ENCODE measurements at places on chromosomes 16 and 17.

GRCh38 chr16:18783430-18784341 lies 6.4 kb downstream of the RPS15A start:
- DNase-seq: no peak

DNA sequence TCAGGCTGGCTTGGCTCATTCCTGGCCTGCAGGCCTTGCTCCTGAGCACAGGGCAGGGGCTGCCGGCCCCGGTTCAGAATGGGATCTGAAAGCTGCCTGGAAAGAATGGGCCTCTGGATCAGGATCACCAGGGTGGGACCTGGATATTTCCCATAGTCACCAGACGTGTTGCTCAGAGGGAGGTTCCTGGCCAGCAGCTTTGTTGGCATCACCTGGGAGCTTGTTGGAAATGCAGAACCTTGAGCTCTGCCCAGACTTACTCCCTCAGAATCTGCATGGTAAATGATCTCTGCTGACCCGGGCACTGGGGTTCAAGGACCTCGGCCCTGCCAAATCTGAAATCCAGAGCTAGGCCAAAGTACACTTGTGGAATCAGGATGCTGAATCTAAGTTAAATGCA lies 29.5 kb upstream of the MED9 start:
- DNase-seq: no peak

DNA sequence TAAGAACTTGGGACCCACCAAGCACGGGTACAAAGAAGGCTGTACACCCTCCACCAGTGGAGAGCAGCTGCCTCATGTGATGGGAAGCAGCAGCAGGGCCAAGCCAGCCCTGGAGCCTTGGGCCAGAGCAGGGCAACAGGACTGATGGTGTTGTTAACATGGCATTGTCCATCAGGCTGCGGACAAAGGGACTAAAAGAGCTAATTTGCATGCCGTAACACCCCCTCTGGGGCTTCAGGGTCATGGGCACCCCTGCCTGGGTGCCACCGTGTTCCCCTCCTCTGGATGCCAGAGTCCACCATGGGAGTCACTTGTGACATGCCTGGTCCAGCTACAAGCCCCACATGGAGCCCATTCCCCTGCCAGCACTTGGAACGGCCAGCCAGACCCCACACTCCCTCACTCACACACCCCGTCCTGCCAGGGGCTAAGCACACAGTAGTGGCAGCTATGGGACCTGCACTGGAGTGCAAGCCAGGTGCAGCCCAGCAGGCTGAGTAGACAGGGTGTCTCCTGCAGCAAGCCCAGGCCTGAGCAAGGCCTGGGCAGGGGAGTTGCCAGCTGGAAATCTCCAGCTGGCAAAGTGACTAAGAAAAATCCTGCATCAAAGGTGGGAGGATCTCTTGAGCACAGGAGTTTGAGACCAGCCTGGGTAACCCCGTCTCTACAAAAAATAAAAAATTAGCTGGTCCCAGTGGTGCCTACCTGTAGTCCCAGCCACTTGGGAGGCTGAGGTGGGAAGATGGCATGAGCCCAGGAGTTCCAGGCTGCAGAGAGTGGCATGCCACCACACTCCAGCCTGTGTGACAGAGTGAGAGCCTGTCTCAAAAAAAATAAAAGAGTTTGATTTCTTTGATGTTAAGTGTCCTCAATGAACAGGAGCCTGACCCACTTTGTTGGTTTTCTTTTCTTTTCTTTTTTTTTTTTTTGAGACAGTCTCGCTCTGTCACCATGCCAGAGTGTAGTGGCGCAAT lies 33.7 kb downstream of the NOL11 start:
- no peak for DNase-seq

GRCh38 chr17:34723875-34724274 lies 144.5 kb downstream of the TMEM132E start:
- DNase-seq: no peak

DNA sequence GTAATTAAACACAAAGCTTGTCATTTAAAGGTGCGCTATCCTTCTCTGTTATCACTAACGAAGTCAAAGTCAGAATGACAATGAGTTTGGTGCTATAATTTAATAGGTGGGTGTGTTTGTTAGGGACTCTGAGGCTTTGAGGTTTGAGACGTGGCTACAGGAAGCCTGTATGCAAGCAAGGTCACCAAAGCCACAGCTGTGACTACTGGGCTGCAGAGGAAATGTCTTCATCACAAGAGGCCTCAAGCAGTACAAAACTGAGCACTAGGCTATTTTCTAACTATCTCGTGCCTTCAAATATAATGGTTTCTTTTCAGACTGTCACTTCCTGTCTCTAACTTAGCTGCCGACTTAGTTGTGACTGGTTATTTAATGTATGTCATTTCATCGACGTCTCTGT lies 141.2 kb downstream of the AATF start:
- no peak for DNase-seq

- DNase-seq: no peak
Observed at GRCh38 chr17:29958947-29959657, 17.7 kb downstream of the EFCAB5 start.

DNA sequence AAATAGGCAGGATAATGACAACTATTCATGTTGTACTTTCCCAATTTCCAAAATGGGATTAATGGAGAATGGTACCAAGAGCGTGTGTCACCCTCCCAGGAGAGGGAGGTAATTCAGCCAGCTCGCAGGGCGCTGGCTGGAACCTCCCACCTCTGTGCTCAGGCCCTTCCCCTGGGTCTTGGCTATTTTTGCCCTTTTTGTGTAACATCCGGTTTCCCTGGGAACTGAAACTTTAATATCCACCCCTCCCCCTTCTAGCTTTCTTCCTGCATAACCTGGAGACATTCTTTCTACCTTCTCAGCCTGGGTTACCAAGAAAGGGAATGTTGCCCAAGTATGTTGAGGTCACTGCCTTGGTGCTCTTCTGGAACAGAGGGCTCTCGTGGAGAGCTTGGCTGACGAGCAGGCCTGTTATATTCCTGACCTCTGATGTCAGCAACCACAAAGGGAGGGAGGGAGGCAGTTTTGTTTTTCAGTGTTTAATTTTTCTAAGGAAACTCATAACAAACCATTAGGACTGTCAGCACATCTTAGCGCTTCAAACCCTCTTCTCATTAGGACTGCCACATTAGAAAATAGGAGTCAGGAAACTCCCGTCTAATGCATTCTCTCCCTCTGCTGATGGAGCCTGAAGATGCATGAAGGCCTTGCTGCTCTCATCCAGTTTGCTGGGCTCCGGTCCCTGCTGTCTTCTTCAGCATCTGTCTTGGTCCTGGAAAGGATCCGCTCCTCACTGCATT lies 25.6 kb downstream of the ITGB3 start:
- peak; percentile 96 for DNase-seq

DNA sequence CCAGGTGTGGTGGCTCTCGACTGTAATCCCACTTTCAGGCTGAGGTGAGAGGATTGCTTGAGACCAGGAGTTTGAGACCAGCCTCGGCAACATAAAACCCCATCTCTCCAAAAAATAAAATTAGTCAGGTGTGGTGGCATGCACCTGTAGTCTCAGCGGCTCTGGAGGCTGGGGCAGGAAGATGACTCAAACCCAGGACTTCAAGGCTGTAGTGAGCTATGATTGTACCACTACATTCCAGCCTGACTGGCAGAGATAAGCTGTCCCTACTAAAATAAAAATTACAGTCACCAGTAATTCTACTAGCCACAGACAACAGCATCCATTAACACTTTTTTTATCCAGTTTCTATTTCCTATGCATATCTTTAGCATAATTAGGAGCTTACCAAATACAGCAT lies 176.3 kb downstream of the CPPED1 start:
- DNase-seq: no peak

Measured in HS-27A (cell line).